ENCODE measurements at places on chromosomes 3 and 15.

DNA sequence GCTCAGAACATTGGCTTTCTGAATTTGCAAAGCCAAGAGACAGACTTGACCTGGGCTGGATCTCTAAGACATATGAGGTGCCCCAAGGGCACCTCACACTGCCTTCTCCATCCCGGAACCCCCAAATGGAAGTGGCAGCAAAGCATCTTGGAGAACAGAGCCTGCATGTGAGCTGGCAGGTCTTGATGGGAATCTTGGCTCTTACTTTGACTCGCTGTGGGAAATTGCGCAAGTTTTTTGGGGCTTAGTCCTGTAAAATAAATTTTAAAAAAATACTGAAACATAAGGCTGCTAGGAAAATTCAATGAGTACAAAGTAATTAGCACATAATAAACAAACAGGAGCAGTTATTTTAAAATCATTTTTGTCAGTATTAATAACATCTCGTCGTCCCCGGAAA lies 13.7 kb upstream of the SEC22A start:
- no peak for DNase-seq

DNA sequence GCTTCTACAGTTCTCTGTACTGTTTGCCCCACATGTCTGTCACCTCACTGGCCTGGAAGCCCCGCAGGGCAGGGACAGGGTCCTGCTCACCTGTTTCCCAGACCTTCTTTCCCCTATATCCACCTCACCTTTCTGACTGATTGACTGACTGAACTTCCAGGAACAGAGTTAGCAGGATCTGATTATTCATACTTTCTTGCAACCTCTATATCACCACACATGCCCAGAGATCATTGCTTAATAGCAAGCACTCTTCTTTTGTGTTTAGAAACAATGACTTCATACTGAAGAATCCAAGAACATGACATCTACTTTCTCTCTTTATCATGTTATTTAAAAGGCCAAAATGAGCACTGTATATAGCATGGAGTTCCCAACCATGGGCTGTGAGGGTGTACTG lies 18.0 kb upstream of the CLEC3B start:
- no peak for DNase-seq

GRCh38 chr3:52118156-52118875 lies 35.9 kb downstream of the POC1A start:
- no peak for DNase-seq

- DNase-seq: no peak
Measured at GRCh38 chr3:94137377-94137776, 74.5 kb downstream of the NSUN3 start.

DNA sequence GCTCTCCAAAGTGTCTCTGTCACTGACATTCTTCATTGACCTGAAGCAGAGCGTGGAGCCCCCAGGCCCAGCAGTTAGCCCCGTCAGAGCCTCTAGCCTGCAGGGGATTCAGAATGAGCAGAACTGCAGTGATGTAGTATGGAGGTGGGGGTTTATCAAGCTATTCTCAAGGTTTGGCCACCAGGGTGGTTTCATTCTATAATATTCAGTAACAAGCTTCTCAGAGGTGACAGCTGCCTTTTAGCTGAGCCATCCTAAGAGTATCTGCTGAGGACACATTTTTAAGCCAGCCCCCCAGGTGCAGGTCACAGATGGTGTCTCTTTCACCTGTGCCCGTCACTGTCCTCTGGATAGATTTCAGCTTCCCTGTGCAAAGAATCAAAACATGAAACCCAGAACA lies 31.9 kb downstream of the CMTM7 start:
- DNase-seq: no peak

- DNase-seq: no peak
Measured at GRCh38 chr15:98653686-98654085, 5.3 kb downstream of the IGF1R start.

DNA sequence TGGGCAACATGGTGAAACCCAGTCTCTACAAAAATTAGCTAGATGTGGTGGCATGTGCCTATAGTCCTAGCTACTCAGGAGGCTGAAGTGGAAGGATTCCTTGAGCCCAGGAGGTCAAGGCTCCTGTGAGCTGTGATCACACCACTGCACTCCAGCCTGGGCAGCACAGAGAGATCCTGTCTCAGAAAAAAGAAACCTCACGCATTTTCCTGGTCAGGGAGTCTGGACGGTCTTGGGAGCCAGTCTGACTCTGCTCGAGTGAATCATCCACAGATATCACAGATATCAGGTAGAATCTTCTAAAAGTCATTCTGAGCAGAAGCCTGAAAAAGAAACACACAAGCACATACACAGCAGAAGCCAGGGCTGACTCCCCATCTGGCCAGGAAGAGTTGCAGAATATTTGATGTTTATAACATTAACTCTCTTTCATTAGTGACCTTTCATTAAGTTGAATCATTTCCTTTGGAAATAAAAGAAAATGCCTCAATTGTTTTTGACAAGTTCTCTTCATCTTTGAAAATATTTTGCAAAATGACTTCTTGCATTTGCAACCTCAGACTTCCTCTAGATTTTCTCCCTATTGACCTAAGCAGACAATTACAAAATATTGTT lies 56.5 kb upstream of the ABHD17C start:
- DNase-seq: no peak

- no peak for DNase-seq
Measured at GRCh38 chr3:166484470-166484869, 647.2 kb upstream of the BCHE start.

DNA sequence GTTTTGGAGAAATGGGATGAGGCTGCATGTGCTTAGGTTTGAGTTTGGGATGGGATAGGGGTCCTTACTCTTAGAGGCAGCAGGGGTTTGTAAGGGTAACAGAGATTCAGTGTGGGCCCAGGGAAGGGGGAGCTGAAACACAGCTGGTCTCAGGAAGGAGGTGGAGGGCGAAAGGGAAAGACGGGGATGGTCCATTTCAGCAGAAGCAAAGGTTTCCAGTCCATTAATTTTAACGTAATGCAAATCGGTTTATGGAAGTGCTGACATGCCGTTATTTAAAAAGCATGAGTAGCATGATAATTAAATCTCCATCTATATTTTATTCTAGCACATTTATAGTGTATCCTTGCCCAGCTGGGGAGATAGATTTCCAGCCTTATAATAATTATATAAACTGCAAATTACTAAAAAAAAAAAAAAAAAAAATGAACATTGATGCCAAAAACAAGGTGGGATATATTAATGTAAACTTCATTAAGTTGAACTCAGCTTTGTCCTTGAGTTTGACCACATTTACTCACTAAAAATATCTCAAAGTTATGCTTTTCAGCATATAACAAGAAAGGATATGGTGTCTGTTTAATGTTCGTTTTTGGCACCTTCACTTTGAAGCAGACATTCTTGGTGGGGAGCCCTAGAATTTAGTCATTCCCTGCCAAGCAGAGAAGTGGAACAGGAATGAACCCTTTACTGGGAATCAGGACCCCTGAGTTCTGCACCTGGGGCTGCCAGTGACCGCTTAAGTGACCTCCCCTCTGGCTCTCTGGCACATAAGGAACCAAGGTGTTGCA lies 234.7 kb downstream of the THSD4 start:
- DNase-seq: no peak

DNA sequence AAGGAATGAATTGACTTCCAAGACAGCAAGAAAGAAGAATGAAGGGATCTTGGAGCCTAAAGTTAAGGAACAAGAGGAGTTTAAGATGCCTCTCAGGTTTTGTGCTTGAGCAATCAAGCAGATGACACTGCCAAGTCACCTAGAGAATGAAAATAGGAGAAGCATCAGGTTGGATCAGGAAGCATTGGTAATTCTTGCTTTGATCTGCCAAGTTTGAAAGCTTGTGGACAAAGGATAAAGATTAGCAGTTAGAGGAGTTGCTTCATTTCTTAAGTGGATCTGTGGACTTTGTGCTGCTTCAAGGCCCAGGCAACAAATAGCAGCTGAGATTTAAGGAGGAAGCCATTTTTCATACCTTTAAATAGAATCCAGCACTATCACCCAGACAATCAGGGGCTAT lies 35.6 kb downstream of the FRMD5 start:
- DNase-seq: no peak

DNA sequence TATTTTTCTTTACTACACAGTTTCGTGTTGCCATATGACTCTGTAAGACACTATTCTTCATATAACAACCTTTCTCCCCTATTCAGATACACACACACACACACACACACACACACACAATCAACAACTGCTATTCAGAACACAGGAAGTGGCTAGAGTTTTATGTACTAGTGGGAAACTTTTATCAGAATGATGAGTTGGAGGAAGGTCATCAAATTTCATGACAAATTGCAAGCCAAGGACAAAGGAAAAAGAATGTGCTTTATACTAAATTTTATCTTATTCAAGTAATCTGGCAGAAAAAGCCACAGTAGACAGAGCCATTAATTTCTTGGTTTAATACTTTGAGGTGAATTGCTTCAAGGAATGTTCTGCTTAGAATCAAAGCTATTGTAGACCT lies 899.8 kb downstream of the ROBO2 start:
- DNase-seq: no peak

- DNase-seq: no peak
Measured at GRCh38 chr3:73068419-73068818, 7.0 kb downstream of the EBLN2 start.

- DNase-seq: no peak
Measured at GRCh38 chr3:46505953-46506352, 8.2 kb downstream of the RTP3 start.

DNA sequence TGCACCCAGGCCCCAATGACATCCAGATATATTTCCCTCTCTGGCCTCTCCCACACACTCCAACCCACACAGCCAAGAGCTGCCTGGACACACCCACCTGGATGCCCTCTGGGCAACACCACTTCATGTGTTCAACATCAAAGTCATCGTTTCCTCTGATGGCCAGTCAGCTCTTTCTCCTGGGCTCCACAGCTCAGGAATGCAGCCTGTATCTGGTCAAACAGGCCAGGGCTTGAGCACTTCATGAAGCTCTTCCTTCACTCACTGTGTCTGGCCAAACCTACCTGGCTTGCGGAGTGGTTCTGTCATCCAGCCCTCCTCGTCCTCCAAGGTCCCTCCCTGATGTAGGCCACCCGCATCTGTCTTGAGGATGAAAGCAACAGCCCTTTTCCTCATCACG lies 35.8 kb upstream of the SLC6A11 start:
- DNase-seq: no peak

GRCh38 chr3:145893331-145893730 lies 267.7 kb downstream of the PLOD2 start:
- no peak for DNase-seq

GRCh38 chr3:149188494-149188893 lies 33.1 kb downstream of the CP start:
- DNase-seq: no peak

DNA sequence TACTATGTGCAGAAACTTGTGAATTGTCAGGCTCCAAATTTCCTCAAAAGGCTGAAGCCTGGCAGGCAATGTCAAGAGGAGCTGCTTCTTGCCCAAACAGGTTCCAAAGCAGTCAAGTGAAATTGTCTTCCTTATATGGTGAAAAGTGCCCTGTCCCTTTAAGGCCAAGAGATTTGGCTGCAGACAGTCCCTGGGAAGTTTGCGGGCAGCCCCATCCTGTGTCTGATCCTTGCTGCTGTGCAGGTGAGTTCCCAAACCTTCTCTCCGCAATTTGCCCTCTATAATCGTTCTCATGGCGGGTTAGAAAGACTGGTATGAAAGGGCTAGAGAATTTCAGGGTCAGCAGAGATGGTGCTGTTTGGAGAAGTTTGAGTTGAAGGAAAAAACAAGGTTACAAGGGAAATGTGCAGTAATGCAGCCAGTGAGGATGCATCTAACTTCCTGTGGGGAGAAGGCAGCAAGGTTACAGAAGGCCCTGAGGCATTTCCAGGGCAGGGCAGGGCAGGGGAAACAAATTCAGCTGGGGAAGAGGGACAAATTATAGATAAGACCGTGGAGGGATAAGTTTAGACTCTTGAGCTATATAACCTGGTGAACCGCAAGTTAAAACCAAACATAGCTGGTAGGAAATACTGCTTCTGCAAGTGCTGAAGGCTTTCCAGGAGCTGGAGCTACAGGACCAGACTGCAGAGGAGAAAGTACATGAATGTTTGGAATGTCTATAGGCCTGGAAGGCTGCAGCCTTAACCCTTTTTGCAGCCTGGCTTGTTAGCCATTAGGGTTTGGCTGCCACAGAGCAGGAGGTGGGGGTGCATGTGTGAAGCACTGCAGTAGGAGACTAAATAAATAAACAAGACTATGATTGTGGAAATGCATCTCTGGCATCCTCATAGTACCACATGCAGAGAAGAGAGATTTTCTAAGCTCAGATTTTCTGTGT lies 256.2 kb upstream of the IL12A start:
- peak; percentile 84 for DNase-seq

DNA sequence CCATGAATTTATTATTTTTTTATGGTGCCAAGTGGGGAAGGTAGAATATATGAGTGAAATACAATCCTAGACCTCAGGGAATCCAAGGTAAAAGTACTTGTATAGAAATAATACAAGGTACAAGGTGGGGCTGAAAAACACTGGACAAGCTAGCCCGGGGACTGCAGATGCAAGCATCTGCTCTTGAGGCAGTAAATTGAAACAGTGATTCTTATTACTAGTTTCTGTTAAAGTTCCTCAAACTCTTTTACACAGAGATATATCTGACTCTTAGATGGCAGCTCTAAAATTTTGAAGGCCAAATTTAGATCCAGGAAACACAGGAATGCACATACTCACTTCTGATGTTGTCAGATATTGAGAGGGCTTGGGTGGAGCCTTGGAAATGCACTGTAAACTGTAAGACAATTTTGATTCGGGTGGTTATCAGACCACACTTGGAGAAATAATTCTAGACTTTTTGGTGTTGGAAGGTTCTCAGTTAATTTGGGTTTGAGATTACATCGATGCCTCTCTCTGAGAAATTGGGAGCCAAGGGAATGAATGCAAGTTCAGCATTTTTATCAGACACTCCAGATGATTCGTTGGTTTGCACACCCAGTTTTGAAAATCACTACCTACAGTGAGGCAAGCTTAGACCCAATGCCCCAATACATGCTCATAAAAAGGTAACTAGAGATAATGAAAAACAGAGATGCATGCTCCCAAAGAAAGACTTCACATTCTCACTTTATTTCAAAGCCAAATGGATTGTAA lies 7.3 kb downstream of the TP63 start:
- DNase-seq: no peak

DNA sequence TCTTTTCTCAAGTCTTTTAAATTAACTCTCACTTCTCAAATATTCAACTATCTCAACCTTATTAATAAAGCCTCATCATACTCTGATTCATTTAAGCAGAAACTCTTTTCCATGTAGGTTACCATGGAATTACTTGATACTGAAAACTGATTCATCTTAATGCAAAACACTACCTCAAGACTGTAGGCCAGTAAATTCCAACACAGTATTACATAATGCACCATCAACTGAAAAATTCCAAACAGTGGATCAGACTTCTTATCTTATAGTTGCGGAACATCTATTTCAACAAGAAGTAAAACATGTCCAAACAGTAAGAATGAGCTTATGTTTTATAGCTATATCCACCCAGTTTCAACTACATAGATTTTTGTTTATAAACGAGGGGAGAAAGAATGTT lies 124.5 kb downstream of the PEAK1 start:
- DNase-seq: no peak
